ENCODE measurements at places on chromosomes 6 and 20.

DNA sequence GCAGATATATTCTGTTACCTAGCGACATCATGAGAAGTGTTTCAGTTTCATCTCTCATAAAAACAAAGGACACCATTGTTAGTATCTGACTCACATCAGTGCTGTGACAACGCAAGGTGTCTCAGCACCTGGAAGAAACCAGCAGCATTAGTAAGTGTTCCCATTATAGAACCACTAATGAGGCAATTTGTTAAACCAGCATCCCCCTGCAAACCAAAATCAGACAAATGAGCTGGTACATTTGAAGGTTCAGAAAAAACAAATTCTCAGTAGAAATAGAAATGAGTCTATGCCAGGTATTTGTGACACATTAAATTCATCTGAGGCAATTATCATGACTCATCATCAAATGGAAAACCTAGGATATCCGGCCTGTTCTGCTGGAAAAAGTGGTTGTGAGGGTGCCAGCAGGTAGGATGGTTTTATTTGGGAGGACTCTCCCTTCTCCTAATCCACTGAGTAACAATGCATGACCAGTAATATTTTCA lies 151.7 kb downstream of the TMEM200A start:
- no peak for DNase-seq

GRCh38 chr20:58215116-58215515 lies 13.3 kb downstream of the ANKRD60 start:
- DNase-seq: no peak

GRCh38 chr20:63378626-63379025 lies 17.5 kb upstream of the CHRNA4 start:
- DNase-seq: no peak

- no peak for DNase-seq
These were observed 157.2 kb downstream of the PTPRK start for GRCh38 chr6:128363020-128363813.

DNA sequence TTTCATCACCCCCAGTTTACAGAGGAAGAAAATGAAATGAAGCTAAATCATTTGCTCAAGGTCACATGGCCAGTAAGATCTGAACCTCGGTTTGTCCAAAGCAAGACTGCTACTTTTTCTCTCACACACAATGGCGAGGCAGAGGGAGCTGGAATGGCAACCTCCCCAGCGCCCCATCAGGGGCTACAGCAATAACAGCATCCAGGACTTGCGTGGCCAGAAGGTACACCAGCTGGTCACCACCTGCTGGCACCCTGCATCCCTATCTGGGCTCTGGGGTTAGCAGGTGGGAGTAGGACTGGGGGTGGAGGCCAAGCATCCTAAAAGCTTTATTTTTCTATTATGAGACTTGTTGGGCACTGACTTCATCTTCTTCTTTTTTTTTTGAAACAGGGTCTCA lies 41.3 kb downstream of the TTI1 start:
- no peak for DNase-seq

All from iPS DF 6.9 (cell line).